ENCODE measurements at places on chromosomes 13 and 19.

DNA sequence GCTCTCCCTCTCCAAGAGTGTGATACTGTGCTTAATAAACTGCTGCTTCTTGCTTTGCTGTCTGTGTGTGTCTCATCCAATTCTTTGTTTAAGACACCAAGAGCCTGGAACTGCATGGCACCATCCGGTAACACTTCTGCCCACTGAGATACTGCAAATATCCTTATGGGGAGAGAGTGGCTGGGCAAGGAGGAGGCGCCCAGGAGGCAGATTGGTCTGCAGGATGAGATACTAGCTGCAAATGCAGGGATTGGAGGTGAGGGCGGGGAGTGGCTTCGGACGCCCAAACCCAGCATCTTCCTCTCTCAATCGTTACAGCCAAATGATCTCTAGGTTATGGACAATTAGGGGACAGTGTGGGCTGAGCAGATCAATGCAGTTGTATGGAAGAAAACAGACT is 1.7 kb upstream of the SIGLEC7 start:
- no peak for DNase-seq

GRCh38 chr19:55546011-55546410 is 668 bp upstream of the SBK3 start:
- no peak for DNase-seq

DNA sequence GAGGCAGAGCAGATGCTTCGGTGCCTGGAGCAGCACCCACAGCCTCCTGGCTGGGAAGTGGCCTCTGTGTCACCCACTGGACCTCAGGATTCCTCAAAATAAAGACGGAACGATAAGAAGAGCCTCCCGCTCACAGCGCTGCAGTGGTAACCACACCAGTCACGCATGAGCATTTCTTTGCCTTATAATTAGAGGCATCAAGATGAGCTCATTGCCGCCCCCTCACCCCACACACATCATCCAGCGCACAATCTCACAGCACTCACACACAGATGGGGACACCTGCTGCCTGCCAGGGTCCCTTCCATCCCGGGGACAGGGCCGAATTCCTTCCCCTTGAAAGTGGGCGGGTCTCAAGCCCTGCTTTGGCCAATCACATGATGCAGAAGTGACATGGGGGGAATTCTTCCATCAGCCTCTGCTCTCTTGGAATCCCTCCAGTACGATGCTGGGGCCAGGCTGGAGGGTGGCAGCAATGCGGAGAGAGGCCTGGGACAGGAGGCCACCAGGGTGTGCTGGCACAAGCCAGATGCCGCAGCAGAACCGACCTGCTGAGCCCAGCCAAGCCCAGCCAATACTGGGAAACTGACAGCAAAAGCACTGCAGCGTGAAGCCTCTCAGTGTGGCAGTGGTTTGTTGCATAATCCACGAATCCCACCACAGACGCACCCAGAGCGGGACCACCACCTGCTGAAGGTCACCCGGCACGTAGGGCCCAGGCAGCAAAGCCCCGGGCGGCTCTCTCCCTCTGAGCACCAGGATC is 16.0 kb downstream of the PIP5K1C start:
- DNase-seq = no peak

DNA sequence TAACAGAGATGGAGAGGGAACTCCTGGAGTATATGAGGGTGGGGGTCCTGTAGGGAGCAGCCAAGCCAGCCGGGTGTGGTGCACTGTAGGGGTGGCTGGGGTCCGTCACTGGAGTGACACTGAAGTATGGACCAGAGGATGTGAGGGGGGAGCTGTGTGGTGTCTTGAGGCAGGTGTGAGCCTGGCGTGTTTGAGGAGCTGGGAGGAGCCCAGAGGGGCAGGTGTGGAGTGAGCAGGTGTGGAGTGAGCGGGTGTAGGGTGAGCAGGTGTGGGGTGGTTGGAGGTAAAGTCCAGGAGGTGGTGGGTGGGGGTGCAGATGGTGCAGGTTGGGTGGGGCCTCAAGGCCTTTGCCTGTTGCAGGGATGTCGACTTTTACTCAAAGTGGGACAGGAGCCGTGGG is 5.9 kb downstream of the B3GNT8 start:
- DNase-seq = no peak

GRCh38 chr19:46848389-46848788 is 2.3 kb downstream of the AP2S1 start:
- no peak for DNase-seq

GRCh38 chr19:5177745-5178450 is 162.7 kb downstream of the PTPRS start:
- no peak for DNase-seq

GRCh38 chr19:16073988-16074387 is 2.3 kb upstream of the TPM4 start:
- no peak for DNase-seq

DNA sequence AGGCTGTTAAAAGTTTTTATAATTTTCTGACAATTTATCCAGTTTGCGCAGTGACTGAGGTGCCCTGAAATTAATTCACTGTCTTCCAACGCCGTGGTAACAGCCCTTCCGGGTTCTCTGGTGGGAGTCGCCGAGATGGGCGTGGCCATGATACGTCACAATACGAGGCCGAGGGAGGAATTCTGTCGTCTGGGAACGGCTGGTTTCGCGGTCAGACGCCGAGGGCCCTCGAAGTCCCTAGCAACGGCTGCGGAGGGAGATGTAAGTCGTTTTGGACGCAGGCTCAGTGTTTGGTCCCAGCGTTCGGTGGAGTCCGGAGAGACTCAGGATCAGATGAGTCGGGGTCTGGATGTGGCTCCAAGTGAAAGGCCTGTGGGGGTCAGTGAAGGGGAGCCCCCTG is 21.7 kb downstream of the ZNF613 start:
- no peak for DNase-seq

DNA sequence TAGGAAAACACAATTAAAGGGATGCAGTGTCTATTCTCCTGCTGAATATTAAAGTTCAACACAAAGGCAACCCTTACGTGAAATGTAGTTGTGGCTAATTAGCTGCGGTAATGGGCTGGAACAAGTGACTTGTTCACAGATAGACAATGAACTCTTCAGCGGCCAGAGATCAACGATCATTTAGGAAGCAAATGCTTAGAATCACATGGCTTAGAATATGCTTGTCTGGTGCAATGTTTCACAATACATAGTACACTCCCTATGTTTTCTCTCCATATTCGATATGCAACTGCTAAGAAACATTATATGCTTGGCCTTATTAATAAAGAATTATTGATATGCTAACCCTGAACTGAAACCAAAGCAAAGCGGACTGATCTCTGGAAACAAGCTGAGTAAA is 25.7 kb upstream of the MTUS2 start:
- no peak for DNase-seq

GRCh38 chr19:993831-994393 is 6.3 kb upstream of the GRIN3B start:
- no peak for DNase-seq

GRCh38 chr19:33404506-33405253 is 31.2 kb downstream of the CEBPG start:
- no peak for DNase-seq

GRCh38 chr19:33437821-33438671 is 64.5 kb downstream of the CEBPG start:
- DNase-seq = no peak

Data from CD4-positive, alpha-beta T cell treated with Interleukin-2 at 100 ng/mL for 4 hours (primary cell).